ENCODE measurements at places on chromosomes 2 and 18. TPM values are rescaled to one million over a fixed set of nuclear protein-coding genes. Genes with fewer than 3 reads are reported as not detected.
A peak's percentile ranks its signal among the peaks of the same experiment; 100 is the strongest.

DNA sequence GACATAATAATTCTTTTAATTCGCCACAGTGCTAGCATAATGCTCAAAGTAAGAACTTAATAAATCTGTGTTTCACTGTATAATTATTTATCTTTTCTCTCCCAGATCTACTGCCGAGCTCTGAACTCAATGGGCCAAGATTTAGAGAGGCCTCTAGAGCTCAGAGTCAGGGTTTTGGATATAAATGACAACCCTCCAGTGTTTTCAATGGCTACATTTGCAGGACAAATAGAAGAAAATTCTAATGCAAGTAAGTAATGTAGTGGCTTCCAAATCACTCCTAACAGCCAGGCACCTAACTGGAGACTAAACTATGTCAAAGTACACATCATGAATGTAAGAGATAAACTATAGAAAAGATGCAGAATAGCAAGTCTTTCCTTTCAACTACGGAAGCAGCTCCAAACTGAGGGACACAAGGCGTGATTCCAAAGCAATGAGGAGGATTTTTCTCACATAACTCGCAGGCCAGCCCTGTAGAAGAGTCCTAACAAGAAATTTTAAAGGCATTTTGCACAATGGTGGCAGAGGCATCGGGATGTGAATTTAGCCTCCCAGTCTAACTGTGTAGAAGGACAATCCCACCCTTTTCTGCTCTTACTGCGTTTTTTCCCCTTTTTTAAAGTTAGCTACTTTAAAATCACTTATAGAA, 12.0 kb downstream of the DSG1 start:
- DNase-seq = no peak

- peak; percentile 90 for DNase-seq
Observed at GRCh38 chr2:202375609-202376408, at the start of gene BMPR2. TSS of gene BMPR2 (plus strand) at chr2:202376327. CDS start at chr2:202377475, 1,148 bp downstream.

DNA sequence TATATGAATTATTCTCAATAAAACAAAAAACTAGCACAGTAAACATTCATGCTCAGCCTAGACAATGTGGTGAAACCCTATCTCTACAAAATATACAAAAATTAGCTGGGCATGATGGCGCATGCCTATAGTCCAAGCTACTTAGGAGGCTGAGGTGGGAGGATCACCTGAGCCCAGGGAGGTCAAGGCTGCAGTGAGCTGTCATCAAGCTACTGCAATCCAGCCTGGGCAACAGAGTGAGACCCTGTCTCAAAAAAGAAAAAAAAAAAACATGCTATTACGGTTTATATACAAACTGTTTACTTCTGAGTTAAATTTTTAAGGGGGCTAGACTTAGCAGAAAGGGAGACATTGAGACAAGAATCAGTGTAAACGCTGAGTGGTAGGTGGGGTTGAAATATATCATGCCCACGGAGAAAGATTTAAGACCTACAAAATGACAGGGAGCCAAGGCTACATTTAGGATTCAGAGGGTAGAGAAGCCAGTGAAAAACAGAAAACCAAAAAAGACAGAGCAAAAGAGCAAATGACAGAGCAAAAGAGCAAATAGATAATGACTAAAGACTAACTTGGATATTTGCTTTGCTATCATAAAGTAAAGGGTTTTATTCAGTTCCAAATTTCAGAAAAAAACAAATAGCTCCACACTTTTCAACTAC, 7.5 kb downstream of the TTC32 start:
- DNase-seq = no peak

- no peak for DNase-seq
Observed at GRCh38 chr2:139721411-139721995, 941.3 kb upstream of the NXPH2 start.

- no peak for DNase-seq
Observed at GRCh38 chr2:64277101-64277849, 133.1 kb upstream of the PELI1 start.

GRCh38 chr18:28716338-28716737, 539.4 kb upstream of the CDH2 start:
- no peak for DNase-seq

DNA sequence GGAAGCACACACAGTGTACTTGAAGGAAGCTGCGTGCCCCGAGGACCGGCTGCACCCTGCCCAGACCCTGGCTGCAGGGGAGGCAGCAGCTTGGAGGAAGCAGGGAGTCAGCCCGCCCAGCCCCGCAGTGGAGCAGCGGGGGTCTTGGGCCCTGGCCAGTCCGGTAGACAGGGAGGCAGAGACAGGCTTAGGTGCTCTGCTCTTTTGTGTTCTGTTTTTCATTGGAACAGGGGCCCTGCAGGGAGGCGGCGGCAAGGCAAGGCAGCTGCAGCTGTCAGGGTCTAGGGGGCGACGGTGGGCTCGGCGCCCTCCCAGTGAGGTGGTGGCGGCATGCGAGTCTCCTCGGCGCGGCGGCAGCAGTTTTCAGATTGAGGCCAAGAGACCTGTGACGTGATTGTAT, 53.3 kb upstream of the TFCP2L1 start:
- no peak for DNase-seq

DNA sequence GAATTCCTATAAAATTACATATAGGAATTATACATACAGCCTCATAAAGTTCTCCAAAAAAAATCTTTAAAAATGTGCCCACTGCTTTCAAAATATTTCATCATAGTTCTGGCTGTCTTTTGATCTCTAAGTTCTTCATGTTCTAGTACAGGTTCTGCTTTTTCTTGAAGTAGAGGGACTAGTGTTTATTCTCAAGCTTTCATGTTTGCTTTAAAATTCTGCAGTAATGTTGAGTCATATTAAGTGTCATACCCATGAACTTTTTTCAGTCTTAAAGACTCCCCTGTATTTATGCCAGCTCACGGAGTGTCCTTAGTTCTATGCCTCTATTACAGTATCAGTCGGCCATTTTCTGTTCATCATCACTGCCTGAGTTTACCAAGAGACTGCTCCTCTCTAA, 54.8 kb upstream of the CCDC141 start:
- DNase-seq = peak; percentile 25

GRCh38 chr2:74198023-74198460, 373 bp upstream of the MTHFD2 start:
- DNase-seq = no peak

DNA sequence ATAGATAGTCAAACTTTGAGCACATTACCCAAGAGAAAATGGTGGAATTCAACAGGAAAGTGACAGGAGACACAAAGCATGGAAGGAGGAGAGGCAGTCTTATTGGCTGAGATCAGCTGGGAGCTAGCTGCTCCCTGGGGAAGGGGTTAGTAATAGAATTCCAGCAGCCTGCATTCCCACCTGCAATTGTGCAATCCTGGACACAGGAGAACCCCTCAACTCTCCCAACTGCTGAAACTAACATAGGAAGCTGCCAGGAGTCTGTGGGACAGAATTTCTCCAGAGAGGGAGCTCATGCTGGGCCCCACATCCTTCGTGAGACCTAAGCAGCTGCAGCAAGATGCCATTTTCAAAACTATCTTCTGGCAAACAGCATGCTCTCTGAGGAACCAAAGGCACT, 69.8 kb upstream of the ACVR1C start:
- DNase-seq = no peak

DNA sequence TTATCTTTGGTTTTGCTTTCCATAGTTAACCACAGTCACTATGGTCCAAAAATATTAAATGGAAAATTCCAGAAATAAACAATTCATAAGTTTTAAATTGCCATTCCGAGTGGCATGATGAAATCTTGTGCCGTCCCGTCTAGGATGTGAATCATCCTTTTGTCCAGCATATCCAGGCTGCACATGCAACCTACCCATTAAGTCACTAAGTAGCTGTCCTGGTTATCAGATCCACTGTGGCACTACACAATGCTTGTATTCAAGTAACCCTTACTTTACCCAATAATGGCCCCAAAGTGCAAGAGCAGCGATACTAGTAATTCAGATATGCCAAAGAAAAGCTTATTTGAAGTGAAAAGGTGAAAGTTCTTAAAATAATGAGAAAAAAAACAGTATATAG, 10.7 kb downstream of the USP34 start:
- peak; percentile 38 for DNase-seq

- no peak for DNase-seq
Observed at GRCh38 chr2:103605071-103605780, 843.4 kb downstream of the TMEM182 start.

GRCh38 chr2:3107567-3107966, 270.1 kb downstream of the EIPR1 start:
- no peak for DNase-seq

- no peak for DNase-seq
Observed at GRCh38 chr2:29106256-29106655, 9.0 kb upstream of the CLIP4 start.

GRCh38 chr2:220458051-220458450, 830.6 kb downstream of the SLC4A3 start:
- DNase-seq = no peak

DNA sequence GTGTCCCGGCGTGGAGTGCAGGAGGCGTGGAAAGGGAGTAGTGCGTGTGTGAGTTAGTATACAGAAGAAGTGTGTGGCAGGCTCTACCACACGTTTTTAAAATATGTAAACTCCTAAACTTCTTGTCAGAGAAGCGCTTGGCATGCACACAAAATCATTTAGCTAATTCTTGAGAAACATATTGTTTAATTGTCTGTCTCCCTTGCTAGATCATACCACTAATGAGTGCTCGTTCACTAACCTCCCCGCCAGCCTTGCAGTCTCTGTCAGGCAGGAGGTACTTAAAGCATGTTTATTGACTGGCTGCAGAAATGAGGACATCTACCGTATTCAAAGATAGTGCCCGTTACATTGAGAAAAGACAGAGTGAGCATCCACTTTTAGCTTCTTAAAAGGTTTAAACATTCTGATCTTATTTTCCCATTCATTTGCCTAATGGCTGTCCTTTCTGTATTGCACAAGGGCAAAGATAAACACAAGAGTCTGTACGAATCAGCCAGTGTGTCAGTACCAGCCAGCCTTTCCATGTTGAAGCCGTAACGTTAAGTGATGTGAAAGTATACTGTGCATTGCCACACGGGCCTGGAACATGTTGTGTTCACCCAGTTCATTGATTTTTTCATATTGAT, 41.4 kb downstream of the TRAPPC12 start:
- no peak for DNase-seq

- no peak for DNase-seq
Observed at GRCh38 chr18:63079114-63079513, 240.5 kb downstream of the BCL2 start.

DNA sequence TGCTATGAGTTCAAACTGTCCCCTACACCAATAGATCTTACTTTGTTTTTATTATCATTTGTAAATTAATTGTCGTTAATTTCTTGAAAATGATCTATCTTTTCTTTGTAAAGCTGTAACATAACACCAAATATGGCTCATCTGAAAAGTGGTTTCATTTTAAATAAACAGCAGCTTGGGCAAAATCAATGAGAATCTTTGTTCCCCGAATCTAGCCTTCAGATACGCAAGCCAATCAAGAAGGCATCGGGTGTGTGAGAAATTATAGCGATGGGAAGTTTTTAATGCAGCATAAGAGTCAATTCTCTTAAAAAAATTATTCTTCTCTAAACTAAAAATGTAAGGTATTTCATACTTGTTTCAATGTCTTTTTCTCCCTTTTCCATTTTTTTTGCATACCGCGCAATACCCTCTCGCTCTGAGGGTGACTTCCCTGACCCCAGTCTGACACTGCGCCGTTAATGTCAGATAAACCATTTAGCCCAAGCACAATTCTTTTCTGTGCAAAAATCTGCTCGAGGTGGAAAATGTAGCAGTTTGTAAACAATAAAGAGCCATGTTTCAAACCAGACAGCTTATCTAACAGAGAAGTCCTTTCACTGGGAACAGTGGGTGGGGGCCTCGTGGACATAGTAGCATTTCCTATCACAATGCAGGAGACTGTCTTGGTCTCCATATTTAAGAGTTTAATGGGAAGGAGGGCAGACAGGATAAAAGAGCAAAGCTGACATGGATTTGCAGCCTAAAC, 129.4 kb downstream of the TCF4 start:
- DNase-seq = no peak

DNA sequence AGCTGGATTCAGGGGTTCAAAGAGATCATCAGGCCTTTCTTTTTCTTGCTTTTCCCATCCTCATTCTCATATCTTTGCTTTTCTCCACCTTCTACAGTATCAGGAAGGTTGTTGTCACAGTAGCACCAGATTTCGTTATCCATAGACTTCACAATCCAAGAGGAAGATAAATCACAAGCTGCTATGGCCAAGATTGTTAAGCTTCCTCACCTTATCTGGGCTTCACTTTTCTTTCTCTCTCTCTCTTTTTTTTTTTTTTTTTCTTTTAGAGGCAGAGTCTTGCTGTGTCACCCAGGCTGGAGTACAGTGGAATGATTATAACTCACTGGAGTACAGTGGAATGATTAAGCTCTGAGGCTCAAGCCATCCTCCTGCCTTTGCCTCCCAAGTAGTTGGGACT, 93.5 kb downstream of the TTC27 start:
- no peak for DNase-seq

DNA sequence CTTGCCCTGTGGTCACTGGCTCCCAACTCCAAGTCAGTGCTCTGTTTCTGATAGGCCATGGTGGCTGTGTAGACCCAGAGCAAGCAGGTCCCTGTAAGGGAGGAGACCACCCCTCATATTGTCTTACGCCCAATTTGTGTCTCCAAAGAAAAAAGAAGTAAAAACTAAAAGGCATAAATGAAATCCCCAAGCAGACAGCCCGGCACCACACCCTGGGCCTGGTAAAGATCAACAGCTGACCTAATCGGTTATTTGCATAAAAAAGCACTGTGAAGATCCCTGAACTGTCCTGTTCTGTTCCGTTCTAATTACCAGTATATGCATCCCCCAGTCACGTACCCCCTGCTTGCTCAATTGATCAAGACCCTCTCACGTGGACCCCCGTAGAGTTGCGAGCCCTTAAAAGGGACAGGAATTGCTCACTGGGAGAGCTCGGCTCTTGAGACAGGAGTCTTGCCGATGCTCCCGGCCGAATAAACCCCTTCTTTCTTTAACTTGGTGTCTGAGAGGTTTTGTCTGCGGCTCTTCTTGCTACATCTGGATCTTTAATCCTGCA, 364.1 kb upstream of the HS6ST1 start:
- DNase-seq = no peak

GRCh38 chr2:160076241-160076640, 13.8 kb upstream of the PLA2R1 start:
- no peak for DNase-seq

- DNase-seq = no peak
Observed at GRCh38 chr2:109282865-109283264, 153.9 kb downstream of the SH3RF3 start.

- no peak for DNase-seq
Observed at GRCh38 chr2:77008853-77009252, 513.3 kb downstream of the LRRTM4 start.

DNA sequence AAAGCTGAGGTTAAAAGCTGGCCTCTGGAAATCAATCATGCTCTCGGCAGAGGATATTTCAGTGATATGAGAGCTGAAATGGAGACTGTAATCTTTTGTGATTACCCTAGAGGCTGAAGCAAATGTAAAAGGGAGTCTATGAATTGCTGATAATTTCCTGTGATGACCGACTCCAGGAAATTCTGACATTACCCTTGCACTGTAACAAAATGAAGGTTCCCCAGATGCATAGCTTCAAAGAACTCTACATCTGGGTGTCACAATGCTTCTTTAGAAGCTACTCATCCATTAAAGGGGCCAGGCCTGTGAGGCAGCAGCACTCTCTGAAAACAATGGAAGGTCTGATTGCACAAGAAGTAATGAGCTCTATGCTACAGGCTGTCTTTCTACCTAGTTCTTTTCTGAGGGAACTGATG, 268.2 kb upstream of the SESTD1 start:
- no peak for DNase-seq

Gene IL1RL2
- not detected for total RNA-seq

Gene ALLC
- not detected for total RNA-seq

Gene CDH7
- not detected for total RNA-seq

Gene KRTCAP3
- not detected for total RNA-seq

Gene MAP3K19
- total RNA-seq = not detected

Gene EPAS1
- total RNA-seq = 46.1 TPM

Gene LCT
- not detected for total RNA-seq

Gene RAD51AP2
- not detected for total RNA-seq

Gene CCL20
- 1.5 TPM for total RNA-seq

Gene TACR1
- not detected for total RNA-seq

Gene AGXT
- total RNA-seq = not detected

Data from MG63 (cell line).